ENCODE measurements at places on chromosomes 7 and 10.

DNA sequence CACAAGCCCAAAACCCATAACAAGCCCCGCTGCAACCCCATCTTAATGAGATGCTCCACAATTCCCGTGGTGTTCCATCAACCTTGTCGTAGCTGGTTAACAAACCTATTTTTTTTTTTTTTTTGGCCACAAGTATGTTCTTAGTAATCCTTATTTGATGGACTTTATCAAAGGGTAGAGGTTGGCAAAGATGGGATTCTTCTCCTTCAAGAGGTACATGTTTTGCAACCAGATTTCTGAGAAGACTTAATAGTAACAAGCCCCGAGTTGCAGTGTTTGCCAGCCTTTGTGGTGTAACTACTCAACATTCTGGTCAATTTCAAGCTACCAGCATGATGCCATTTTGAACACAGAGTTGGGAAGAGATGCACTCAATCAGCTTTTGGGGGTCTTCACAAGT lies 181.7 kb downstream of the NRP1 start:
- DNase-seq: no peak

- no peak for DNase-seq
Observed at GRCh38 chr7:106858618-106859532, 6.2 kb upstream of the PIK3CG start.

DNA sequence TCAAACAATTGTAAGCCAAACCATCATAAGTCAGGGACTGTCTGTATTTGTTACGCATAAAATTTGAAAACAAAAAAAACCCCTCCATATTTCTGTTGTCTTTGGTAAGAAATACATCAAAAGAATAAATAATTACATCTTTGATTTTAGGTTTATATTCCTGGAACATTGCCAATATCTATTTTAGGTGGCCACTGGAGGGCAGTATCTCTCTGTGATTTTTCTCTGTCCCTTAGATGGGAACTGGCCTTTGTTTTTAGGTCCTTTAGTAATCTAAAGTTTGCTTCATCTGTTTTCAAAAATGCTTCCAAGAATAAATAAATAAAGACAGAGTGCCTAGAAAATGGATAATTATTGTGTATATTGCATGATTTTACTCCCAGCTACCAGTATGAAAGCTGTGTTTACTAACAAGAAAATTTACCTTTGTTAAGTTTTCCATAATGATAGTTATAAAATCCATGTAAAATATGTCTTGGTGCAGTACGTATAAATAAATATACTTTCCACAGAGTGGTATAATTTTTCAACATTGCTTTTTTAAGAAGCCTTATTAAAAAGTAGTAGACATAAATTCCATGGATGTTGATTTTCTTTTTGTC lies 64.2 kb downstream of the PHYHIPL start:
- DNase-seq: no peak

DNA sequence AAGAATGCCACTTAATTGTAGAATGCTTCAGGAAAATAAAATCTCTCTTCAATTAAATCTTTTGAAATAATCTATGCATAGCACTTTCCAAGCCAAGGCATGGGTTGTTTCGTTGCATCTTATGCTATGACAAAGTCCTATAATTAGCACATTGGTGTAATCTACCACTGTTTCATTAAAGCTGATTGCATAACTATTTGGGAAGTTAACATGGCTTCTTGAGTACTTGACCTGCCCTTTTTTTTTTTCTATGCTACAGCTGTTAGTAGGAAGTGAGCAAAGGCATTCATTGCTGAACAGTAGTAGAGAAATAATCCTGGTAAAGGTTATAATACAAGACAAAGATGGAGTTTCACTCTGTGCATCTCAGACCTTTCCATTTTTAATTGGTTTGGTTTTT lies 557.2 kb upstream of the CELF2 start:
- no peak for DNase-seq

GRCh38 chr10:122461729-122462532 lies 578 bp downstream of the HTRA1 start:
- DNase-seq: no peak

- DNase-seq: no peak
Observed at GRCh38 chr7:159083001-159083697, 61.5 kb downstream of the VIPR2 start.

- DNase-seq: no peak
Observed at GRCh38 chr10:50324680-50325393, 73.5 kb upstream of the ASAH2 start.

DNA sequence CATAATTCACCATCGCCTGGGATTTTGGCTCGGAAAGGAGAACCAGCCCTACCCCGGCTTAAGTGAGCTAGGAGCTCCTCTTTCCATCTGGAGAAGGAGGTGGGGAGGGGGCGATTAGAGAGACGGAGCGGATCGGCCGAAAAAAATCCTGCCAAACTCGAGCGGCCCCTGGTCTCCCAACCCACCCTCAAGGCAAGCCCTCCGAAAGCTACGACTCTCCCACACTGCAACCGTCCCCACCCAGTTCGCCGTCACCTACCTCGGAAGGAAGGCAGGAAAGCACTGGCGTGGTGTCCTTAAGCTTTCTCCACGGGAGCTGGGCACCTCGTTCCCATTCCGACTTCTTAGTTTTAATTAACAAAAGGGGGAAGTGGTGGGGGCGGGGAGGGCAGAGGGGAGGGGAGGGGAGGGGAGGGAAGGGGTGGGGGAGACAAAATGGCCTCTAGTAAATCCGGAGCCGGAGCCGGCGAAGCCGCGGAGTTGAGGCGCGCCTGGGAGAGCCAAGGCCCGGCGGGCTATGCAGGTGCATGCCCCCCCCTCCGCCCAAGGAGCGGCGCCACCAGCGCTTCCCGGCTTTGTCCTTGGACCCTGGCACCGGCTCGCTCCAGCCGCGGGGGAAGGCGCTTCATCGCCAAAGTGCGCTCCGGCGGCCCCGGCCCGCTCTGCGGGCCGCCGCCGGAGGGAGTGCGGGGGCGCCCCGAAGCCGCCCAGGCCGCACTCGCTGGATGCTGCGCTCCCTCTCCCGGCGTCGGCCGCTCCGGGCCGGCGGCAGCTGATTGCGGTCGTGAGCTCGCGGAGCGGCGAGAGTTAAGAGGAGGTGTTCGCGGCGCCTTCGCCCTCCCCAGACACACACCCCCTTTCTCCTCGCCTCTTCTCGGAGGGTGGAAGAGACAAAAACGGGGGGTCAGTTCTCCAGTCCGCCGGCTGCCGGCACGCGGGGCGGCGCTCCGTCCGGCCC lies at the start of gene LRRC4:
LRRC4 (minus strand) TSS at position 784 of the 958 bp plus-strand sequence. CDS start 797 bp downstream, outside the sequence.
- peak; percentile 59 for DNase-seq

GRCh38 chr10:86506499-86506898 lies 15.1 kb downstream of the WAPL start:
- DNase-seq: no peak

Measured in hippocampal formation (tissue), 2 donors.